HAP-1 (cell line): ENCODE measurements at places on chromosomes 3 and 15.

DNA sequence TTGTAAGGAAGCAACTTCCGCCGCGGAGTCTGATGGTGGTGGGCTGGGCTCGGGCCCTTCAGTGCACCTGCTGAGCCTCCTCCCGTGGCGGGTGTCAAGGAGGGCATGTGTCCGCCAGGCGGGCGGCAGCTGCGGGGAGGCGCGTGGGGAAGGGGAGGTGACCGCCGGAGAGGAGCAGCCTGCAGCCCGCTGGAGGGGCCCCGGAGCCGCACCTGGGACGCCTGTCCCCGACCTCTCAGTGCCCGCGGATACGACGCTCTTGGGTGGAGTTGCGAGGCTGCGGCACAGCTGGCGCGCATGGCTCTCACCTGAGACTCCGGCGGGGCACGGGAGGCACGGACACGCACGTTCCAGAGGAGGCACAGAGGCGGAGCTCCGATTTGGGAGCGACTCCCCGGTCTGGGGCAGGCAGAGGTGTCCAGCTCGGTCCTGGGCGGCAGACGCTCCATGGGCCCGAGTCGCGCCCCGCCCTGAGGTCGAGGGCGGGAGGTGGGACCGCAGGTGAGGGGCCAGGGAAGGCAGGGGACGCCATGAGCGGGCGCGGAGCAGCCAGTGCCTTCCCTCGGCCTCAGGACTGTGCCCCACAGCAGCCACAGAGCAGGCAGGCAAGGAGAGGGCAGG, 50.2 kb upstream of the PRR20G start:
- DNase-seq, result no peak

DNA sequence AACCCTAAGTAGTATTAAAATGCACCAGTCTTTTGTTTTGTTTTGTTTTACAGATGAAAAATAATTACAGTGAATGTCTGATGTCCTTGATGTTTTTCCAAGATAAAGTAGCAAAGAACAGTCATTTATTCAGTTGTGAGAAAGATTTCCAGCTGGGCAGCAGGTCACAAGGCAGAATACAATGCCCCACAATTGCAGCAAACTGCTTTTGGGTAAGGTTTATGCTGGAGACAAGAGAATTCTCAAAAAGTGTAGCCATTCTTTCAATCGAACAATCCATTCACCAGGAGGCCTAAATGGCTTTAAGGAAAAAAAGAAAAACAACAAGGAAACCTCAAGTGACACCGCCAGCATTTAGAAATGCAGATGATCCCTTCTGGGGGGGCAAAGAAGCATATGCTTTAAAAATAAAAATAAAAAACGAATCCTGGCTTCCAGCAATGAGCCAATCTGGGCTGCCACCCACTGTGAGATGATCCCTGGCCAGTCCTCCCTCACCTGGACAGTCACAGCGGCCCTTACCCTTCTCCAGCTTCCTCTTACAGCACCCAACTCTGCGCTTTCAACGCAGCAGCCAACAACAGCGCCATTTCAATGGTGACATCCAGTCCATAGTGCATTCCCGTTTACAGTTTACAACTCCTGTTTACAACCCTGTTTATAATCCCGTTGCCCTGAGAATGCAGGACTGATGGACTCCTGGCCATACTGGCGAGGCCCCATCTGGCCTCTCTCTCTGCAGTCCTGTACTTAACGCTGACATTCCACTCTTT, 25.7 kb upstream of the WNT5A start:
- DNase-seq, result peak; percentile 82

- no peak for DNase-seq
Measured at GRCh38 chr3:187382609-187383151, 14.5 kb downstream of the RTP4 start.

DNA sequence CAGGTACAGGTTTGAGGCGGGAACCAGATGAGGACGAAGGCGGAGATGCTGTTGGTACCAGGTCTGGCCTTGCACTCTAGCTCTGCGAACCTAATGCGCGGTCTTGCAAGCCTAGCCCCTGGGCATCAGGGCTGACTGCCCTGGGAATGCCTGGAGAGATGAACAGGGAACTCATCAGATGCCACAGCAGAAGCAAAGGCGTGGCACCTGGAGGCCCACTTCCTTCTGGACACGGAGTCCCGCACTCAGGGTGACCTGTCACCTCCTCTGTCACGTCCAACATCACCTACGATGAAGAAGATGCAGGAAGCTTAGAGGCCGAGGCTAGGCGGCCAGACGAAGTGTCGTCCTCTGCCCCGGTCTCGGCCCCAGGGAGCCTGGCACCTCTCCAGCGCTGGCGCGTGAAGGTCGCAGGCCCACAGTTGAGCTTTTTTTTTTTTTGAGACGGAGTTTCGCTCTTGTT, 9.4 kb downstream of the RPLP1 start:
- DNase-seq, result peak; percentile 45
